ENCODE measurements at places on chromosomes 16 and 17.

- DNase-seq = peak; percentile 70
Measured at GRCh38 chr16:88737298-88738150, 31.2 kb downstream of the CTU2 start.

GRCh38 chr16:51430716-51431369, 279.8 kb upstream of the SALL1 start:
- no peak for DNase-seq

DNA sequence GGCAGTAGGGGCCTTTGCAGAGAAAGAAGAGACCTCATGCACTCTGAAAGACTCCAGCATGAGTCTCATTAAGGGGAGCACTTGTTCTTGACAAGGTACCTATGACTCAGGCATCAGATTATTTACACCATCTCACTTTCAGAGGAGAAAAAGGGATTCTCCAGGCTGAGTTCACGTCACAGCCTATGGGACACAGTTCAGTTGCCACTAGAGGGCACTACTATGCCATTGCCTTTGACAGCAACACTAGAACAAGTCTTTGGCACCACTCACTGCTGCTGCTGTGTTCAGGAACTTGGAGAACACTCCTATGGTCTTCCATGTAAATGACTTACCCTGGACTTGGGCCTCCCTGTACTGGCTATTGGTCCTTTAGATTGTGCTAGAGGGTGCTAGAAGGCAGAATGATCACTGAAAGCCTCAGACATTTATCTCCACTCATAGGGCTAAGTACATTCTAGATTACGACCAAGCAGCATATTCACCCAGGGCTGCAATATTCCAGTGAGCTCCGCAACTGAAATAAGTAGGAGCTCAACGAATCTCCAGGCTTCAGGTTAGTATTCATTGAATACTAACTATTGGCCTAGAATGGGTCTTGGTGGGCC, 225.1 kb upstream of the CA10 start:
- peak; percentile 45 for DNase-seq

- no peak for DNase-seq
Measured at GRCh38 chr17:333626-334396, 18.8 kb downstream of the RPH3AL start.

DNA sequence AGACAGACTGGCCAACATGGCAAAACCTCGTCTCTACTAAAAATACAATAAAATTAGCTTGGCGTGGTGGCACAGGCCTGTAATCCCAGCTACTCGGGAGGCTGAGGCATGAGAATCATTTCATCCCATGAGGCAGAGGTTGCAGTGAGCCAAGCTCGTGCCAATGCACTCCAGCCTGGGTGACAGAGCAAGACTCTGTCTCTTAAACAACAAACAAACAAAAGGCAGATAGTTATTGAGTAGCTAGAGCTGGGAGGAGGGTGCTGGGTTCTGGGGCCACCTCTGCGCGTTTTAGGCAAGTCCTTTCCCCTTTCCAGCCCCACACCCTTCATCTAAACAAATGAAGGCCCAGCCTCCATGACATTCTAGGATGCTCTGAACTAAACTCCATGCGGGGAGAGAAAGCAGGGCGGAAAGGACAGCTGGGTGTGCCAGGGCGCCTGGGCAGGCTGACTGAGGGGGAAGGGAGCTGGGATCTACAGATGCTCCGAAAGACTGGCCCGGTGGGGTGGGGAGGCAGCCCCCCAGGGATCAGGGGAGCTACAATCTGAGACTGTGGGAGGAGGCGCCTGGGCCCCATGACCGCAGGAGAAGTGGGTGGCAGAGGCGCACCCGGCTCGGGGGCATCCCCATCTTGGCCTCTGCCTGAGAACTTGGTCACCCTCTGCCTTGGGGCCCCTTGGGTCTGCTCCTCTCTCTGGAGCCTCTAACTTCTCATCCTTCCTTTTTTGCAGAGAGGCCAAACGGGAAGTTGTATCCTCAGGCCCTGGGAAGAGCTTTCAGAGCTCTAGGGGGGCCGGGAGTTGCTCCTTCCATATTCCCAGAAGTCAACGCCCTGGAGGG, 910 bp downstream of the ITGAL start:
- peak; percentile 72 for DNase-seq

DNA sequence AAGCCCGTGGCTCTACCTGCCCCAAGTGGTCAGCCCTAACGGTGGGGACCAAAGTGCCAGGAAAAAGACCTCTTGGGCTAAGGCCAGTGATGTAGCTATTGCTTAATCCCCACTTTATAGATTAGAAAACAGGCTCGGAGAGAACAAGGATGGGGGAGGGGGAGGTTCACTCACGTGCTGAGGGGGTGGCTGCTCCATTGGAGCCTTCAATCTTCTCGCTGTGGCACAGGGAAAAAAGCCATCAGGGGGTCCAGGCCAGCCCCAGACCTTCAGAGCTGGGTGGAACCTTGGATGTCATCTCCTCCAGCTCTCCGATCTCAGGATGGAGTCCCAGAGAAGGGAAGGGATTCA, 45.9 kb downstream of the SRCIN1 start:
- DNase-seq = no peak

DNA sequence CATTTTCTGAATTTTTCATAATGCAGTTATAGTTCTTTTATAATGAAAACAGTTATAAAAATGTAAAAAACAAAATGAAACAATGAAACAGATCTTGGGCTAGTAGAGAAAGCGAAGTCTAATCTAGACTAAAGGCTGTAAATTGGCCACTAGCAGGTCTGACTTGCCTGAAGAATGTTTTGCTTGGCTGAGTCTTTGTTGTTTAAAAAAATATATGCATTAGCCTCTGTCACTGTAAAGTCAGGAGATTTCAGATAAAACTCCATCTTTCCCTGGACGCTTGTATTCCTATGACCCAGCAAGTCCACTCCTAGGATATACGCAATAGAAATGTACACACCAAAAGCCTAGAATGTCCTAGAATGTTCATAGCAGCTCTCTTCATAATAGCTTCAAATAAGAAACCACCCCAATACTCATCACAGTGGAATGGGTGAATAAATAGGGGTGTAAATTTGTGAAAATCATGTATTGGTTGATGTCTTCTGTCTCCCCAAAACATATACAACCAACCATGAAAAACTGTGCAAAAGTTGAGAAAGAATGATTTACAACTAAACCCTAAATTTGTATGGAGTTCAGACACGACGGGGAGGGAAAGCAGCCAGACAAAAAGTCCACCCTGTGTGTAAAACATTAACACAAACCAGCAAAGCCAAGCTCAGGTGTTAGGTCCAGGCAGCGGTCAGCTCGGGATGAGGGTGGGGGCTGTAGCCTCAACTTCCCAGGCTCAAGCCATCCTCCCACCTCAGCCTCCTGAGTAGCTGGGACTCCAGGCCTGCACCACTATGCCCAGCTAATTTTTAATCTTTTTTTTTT, 37.7 kb upstream of the MEAK7 start:
- no peak for DNase-seq

DNA sequence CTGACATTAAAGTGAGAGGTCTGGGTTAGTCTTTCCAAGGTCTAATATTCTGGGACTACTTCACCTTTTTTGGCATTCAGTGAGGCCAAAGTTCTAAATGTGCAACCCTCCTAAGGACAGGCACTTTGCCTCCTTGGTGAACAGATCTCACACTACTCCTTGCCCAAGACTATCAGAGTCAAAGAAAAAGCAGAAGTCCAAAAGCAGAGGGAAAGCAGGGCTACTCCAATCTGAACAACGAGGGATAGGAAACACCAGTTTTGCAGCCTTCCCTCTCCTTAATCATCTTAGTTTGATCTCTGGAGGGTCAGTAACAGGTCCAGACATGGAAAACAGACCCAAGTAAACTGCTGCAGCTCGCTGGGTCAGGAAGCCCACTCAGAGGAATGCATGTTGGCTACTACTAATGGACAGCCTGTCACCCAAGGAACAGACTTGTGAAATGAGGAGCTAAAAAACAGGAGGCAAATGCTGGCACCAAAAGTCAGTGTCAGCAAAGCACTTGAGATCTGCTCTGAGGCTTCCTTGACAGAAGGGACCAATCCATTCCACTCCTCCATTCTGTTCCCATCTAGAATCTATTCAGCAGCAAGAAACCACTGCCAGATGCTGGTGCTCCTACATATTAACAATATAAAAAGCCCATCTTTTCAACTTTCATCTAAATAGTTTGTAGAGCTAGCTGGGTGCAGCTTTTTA, 29.9 kb downstream of the DCUN1D3 start:
- peak; percentile 24 for DNase-seq

DNA sequence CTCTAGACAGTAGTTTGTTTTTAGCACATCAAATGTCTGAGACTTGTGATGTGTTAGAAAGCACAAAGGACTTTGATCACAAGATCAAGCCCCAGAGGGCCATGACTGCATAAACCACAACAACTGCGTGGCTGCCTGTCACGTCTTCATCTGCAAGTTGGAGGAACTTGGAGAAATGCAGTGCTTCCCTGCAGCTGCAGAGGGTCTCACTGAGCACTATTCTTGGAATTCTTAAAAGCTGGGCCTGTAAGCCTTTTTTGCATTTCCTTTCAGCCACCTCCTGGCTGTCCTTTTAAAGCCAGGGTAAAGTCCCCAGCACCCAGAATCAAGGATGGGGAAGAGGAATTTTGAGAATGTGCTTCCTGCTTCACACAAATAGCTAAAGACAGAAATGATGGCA, 431.3 kb downstream of the MAF start:
- peak; percentile 69 for DNase-seq

- no peak for DNase-seq
Measured at GRCh38 chr17:57480438-57481196, 224.3 kb downstream of the MSI2 start.

- peak; percentile 65 for DNase-seq
Measured at GRCh38 chr17:50151937-50152547, 1.6 kb upstream of the PPP1R9B start.

DNA sequence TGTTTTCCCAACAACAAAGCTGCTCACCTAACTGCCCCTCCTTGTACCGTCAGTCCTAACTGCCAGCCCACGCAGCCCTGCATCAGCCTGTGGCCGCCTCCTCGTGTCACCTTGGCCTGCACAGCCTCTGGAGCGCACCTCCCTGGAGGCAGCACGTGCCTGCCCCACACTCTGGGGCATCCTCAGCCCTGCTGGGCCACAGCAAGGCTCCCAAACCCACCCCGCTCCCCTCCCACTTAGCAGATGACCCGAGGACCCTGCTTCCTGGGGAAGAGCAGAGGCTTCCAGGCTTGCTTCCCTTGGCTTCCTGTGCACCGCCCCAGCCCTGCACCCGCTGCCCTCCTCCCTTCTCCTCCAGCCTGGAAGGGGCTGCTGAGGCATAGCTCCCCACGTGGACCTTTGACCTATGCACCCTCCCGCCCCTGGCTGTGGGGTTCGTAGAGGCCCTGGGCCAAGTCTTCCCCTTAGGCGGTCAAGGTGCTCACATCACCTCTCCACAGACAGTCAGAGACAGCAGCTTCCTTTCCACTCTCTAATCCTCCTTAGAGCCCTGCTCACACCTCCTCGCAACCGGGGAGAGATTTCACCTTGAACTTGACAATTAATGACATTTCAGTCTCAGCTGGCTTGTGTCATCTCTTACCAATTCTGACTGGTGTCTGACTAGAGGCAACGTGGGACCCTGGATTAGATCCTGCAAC, 115.0 kb downstream of the MGAT5B start:
- no peak for DNase-seq

DNA sequence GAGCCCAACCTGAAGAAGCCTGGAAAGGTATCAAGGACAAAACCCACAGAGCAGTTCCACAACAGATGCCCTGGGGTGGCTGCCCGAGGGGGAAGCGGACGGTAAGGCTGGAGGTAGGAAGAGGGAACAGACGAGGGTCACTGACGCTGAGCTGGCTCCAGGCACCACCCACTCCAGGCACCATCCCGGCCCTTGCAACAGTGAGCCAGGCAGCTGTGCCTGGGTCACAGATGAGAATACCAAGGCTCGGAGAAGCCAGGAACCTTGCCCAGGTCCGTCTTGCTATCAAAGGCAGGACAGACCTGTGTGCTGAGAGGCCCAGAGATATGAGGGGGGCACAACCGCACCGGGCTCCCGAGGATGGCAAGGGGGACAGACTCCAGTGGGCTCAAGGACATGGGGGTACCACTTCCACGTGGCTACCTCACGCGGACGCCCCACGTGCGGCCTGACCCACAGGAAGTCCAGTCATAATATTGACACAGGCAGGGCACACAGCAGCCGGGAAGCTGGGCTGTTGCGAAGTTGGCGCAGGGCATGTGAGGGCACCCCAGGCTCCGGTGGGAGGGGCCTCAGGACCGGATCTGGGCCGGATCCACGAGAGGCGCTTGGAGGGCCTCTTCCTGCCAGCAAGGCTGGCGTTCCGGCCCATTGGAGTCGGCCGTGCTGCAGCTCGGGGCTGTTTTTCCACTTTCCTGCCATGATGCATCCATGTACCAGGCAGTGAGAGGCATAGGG, 29.9 kb downstream of the PEMT start:
- peak; percentile 18 for DNase-seq

- no peak for DNase-seq
Measured at GRCh38 chr17:38741921-38742410, 6.2 kb downstream of the PCGF2 start.

DNA sequence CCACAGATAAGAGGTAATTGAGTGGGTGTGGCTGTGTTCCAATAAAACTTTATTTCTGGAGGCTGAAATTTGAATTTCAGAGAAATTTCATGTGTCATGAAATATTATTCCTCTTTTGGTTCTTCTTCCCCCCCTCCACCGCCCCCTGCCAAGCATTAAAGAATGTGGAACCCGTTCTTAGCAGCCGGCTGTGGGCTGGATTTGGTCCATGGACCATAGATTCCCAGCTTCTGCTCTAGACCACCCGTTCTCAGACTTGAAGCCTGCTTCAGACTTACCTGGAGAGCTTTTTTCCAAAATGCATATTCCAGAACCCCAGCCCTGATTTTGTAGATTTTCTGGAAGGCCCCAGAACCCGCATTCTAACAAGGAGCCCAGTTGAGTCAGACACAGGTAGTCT, 15.1 kb upstream of the LASP1NB start:
- DNase-seq = no peak

- DNase-seq = peak; percentile 51
Measured at GRCh38 chr17:77875881-77876509, 82.5 kb upstream of the TNRC6C start.

- no peak for DNase-seq
Measured at GRCh38 chr16:89369266-89369895, 121.0 kb downstream of the ANKRD11 start.

DNA sequence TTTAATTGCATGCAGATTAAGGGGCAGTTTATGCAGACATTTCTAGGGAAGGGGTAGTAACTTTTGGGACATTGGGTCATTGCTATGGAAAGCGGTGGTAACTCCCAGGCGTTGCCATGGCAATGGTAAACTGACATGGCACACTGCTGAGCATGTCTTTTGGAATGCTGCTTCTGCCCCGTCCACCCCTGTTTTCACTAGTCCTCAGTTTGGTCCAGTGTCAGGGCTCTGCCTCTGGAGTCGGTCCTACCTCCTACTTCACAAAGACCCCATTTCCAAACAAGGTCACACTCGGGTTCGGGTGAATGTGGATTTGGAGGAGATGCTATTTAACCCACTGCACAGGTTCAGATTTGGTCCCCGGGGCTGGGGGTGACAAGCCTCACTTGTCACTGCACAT, 2.9 kb downstream of the IL34 start:
- DNase-seq = no peak
